Stomach (tissue), 19 donors: ENCODE measurements at places on chromosomes 12 and 14. TPM values are rescaled to one million over a fixed set of nuclear protein-coding genes. Genes with fewer than 3 reads are reported as not detected.

DNA sequence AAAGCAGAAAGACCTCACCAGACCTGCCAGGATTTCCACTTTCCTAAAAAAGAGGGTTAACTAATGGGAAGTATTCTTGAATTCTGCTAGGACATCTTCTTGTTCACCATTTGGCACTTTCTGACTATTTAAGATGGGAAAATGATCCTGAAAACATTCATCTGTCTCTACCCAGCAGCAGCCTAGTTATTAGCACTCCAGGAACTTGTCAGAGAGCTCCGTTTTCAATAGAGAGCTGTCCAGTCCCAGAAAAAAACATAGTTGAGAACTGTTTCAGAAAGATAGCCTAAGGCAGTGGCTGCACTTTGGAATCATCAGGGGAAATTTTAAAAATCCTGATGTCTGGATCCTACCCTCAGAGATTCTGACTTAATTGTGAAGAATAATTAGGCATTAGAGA, 22.1 kb upstream of the CEP83 start:
- no peaks in the 10 kb centered on the region for H3K27me3 ChIP-seq
- H3K4me3 ChIP-seq = no peak overlapping the region
- DNase-seq = no peak
- no peak overlapping the region for H3K27ac ChIP-seq

DNA sequence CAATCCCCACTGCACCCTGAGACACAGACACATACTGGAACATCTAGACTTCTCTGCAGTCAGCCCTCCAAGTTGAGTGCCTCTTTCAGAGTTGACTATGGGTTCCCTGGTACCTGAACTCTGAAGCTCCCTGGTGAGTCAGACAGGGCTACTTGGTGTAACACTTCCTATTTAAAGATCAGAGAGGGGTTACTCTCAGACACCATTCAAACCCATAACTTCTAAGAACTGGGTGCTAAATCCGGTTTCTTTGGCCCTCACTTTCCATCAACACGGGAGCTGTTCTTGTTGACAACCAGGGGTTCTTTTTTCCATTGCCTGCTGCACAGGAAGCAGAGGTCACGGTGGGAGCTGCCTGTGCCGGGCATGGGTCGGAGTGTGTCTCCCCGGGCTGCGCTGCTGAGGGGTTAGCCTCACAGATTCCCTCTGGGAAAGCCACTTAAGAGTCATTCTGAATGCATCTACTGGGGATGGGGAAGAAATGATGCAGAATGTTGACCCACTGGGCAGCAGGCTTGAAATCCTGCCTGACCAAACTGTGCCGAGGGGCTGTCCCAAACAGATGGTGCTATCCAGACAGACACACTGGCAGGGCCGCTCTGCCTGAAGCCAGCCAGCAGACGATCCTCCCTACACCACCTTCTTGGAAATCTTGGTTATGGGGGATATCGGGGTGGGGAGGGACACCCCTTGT, 74.1 kb downstream of the PITPNM2 start:
- H3K4me3 ChIP-seq = no peak overlapping the region
- DNase-seq = no peak
- H3K27ac ChIP-seq = peak overlapping the region; percentile 44
- H3K27me3 ChIP-seq = no peaks in the 10 kb centered on the region
- no peaks in the 10 kb centered on the region for H3K36me3 ChIP-seq

DNA sequence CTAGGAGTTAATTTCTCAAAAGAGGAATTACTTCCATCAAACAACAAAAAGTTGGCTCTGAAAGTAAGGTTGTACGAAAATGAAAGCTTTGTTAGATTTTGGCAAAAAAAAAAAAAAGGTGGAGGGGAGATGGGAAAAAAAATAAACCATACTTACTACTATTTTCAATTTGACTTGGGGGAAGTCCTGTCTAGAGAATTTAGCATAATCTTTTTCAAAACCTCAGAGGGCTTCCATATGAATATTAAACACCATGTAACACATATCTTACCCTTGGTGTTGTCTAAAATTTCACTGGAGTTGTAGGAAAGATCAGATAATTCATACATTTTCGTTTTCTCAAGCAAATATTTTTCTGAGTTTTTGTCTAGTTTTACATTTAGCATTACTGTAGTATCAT, 17.5 kb downstream of the GRIP1 start:
- H3K4me1 ChIP-seq = no peaks in the 10 kb centered on the region
- H3K27ac ChIP-seq = no peak overlapping the region
- DNase-seq = no peak
- no peaks in the 10 kb centered on the region for H3K36me3 ChIP-seq
- H3K4me3 ChIP-seq = no peak overlapping the region

GRCh38 chr14:96088074-96088473, 48.9 kb downstream of the C14orf132 start:
- H3K27me3 ChIP-seq = no peaks in the 10 kb centered on the region
- peaks cover 33% of the 10 kb centered on the region for H3K4me1 ChIP-seq
- no peak for DNase-seq
- no peak overlapping the region for H3K4me3 ChIP-seq
- H3K36me3 ChIP-seq = peaks cover 26% of the 10 kb centered on the region

GRCh38 chr14:98175881-98176280, 1096.1 kb downstream of the BCL11B start:
- no peak for DNase-seq
- H3K4me3 ChIP-seq = no peak overlapping the region
- no peaks in the 10 kb centered on the region for H3K4me1 ChIP-seq
- H3K27ac ChIP-seq = no peak overlapping the region

GRCh38 chr14:31950764-31951637, 126.1 kb upstream of the ARHGAP5 start:
- peaks cover 15% of the 10 kb centered on the region for H3K4me1 ChIP-seq
- peak overlapping the region; percentile 40 for H3K27ac ChIP-seq
- H3K27me3 ChIP-seq = no peaks in the 10 kb centered on the region
- no peaks in the 10 kb centered on the region for H3K36me3 ChIP-seq

DNA sequence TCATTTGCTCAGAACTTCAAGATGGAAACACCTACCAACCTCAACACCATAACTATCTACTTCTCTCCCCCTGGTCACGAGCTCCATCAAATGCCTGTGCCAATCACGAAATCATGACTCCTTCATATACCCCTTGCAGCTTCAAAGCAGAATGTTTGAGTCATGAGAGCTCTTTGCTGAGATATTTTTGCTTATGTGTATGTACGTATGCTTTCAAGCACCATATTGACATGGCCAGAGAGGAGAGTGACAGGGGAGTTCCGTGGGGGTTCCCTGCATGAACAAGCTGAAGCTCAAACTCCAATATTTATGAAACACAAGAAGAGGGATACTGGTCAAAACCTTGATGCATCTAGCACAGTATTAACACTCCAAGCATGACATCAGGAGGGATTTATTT, 374.4 kb downstream of the DPF3 start:
- no peak for DNase-seq
- H3K36me3 ChIP-seq = no peaks in the 10 kb centered on the region
- H3K4me3 ChIP-seq = no peak overlapping the region

DNA sequence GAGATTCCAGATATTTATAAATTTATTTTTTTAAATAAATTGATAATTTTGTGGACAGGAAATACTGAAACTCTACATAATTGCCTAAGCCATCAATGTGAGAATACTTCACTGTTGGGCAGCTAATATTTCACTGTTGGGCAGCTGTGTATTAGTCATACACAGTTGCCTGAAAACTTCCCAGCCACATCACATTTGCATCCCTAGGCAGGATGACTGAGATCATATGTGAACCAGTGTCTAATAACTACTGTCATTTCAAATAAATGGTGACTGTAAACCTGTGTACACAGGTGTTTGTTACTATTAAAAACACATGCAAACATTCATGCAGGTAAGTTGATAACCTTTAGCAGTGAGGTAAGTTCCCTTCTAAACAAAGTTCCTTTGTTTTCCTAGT, 43.9 kb downstream of the TMTC3 start:
- peaks cover 38% of the 10 kb centered on the region for H3K36me3 ChIP-seq
- DNase-seq = no peak
- no peak overlapping the region for H3K4me3 ChIP-seq
- no peak overlapping the region for H3K27ac ChIP-seq
- H3K4me1 ChIP-seq = no peaks in the 10 kb centered on the region

DNA sequence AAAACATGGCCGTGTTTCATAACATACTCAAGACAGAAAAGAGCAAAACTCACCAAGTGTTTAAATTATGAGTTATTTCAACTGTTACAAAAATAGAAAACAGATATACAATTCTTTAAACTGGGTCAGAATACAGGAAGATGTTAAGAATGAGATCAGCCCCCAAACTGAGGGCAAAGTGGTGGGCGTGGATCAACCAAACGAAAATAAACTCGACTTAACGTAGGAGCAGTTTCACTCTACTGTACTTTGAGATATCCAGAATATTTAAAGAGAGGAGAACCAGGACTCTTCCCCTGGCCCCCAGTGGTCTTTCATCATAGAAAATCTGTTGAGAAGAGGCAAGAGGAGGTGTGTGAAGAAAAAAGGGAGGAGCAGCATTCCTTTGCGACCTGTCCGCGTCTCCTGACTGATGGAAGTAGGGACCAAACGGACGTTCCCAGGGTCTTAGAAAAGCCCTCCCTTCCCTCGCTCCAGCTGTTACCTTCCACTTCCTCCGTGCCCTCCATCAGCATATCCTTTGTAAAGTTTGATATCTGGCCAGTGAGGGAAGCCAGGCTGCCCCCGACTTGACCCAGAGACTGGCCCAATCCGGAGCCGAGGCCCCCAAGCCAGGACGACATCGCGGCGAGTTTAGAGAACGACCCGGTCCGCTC, 668 bp downstream of the TRIP11 start:
- H3K27me3 ChIP-seq = no peaks in the 10 kb centered on the region
- DNase-seq = no peak
- peak overlapping the region; percentile 76 for H3K4me3 ChIP-seq
- H3K27ac ChIP-seq = peak overlapping the region; percentile 91

GRCh38 chr14:72380456-72380855, 448.2 kb downstream of the RGS6 start:
- H3K27me3 ChIP-seq = no peaks in the 10 kb centered on the region
- H3K36me3 ChIP-seq = no peaks in the 10 kb centered on the region
- no peak overlapping the region for H3K4me3 ChIP-seq
- no peaks in the 10 kb centered on the region for H3K4me1 ChIP-seq
- DNase-seq = no peak

GRCh38 chr12:95237315-95237714, 19.7 kb downstream of the VEZT start:
- H3K4me1 ChIP-seq = no peaks in the 10 kb centered on the region
- H3K36me3 ChIP-seq = peaks cover 7% of the 10 kb centered on the region
- H3K4me3 ChIP-seq = no peak overlapping the region
- H3K27me3 ChIP-seq = no peaks in the 10 kb centered on the region
- no peak for DNase-seq

DNA sequence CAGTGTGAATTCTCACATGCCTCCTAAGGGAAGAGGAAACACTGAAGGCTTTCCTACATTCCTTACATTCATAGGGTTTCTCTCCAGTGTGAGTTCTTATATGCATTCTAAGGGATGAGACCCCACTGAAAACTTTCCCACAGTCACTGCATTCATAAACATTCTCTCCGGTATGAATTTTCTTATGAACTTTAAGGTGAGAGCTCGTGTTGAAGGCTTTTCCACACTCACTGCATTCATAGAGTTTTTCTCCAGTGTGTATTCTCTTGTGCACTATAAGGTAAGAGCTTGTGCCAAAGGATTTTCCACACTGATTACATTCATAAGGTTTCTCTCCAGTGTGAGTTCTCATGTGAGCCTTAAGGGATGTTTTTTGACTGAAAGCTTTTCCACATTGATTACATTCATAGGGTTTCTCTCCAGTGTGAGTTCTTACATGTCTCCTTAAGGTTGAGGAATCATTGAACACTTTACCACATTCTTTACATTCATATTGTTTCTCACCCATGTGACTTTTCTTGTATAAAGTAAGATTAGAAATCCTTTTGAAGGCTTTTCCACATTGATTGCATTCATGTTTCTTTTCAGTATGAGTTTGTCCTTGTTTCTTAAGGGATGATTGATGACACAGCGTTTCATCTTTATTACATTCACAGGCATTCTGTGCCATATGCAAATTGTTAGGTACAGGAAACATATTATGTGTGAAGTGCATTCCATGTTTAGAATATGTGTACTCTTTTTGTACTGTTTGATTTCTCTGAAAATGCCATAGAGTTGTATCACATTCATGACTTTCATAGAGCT, 9.5 kb downstream of the ZNF891 start:
- no peak overlapping the region for H3K4me3 ChIP-seq
- no peaks in the 10 kb centered on the region for H3K4me1 ChIP-seq
- no peak for DNase-seq
- H3K36me3 ChIP-seq = peaks cover 9% of the 10 kb centered on the region

DNA sequence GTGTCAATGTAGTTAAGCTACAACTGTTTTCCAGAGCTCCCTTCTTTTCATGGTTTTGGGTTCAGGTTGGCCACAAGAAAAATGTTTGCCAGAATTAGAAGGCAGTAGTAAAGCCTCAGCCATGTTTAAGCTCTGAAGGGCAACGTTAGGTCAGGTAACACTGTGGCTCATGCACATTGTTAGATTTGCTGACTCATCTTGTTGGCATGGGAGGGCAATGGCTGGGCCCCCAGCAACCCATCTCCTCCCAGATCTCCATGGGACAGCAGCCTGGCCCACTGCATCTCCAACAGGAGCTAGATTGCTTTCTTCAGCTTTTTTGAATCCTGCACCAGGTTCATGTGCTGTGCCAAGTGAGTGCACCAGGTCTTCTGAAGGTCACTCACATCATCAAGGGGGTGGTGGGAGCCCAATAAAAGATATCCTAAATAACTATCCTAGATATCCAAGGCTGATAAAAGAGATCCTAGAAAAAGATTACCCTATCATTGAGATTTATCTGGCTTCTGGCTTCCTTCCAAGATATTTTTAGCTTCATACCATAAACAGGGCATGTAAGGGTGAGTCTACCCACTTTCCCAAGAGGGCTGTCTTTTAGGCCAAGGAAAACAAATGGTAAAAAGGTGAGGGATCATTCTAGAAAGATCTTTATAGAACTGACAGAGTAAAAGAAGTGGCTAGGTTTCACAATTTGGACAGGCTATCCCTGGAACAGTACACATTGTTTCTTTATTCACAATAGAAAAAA, 28.9 kb downstream of the PTGER2 start:
- DNase-seq = no peak
- H3K27ac ChIP-seq = no peak overlapping the region
- H3K4me1 ChIP-seq = no peaks in the 10 kb centered on the region

DNA sequence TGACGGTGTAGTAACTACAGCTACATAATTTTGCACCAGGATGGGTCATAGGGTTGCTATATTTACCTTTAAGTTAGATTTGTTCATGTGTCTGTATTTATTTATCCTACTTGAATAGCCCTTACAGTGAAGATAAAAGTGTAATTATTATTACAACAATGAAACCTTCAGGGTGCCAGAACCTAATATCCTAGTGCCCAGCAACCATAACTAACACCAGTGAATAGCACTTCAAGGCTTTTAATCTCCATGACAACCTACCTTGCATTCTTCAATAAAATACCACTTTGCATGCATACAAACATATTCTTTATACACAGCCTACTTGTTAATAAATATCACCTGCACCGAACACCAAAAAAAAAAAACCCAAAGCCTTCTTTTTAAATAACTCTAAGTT, 58.7 kb upstream of the G2E3 start:
- no peak for DNase-seq
- no peaks in the 10 kb centered on the region for H3K36me3 ChIP-seq
- no peak overlapping the region for H3K27ac ChIP-seq
- H3K4me3 ChIP-seq = no peak overlapping the region
- H3K27me3 ChIP-seq = no peaks in the 10 kb centered on the region

Gene TEAD4
- total RNA-seq = 8.3 TPM

Gene KRT77
- total RNA-seq = not detected

Gene RNASE8
- not detected for total RNA-seq
